ENCODE measurements at places on chromosomes 5 and 9. TPM values are rescaled to one million over a fixed set of nuclear protein-coding genes. Genes with fewer than 3 reads are reported as not detected.
A peak's percentile ranks its signal among the peaks of the same experiment; 100 is the strongest.

GRCh38 chr9:96418920-96419690 lies 935 bp upstream of the ZNF367 start:
- peak; percentile 78 for DNase-seq

- peak; percentile 61 for DNase-seq
Observed at GRCh38 chr9:2241461-2241835, 226.3 kb downstream of the SMARCA2 start.

DNA sequence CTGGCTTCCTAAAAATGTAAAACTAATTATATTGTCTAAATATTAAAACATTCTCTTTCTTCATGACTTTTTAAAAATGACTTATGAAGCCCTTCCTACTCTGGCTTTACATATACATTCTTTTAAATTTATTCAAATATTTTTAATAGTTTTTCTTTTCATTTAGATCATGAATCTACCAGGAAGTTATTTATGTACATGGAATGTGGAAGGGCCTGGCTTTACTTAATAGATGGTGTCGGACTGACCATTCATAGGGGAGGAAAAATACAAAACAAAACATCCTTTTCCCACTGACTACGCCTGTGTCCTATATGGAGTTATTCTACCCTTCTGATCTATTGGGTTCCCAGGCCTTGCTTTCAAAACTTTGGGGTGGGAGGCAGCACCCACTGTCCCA lies 129.8 kb downstream of the MACROH2A1 start:
- peak; percentile 54 for DNase-seq

- DNase-seq = peak; percentile 61
Observed at GRCh38 chr9:89593727-89594427, 10.9 kb upstream of the GADD45G start.

The TMEM174 gene
- not detected for total RNA-seq

Measured in GM23248 (cell line).